Hepatocyte (in vitro differentiated cells): ENCODE measurements at places on chromosomes 1 and 21.

DNA sequence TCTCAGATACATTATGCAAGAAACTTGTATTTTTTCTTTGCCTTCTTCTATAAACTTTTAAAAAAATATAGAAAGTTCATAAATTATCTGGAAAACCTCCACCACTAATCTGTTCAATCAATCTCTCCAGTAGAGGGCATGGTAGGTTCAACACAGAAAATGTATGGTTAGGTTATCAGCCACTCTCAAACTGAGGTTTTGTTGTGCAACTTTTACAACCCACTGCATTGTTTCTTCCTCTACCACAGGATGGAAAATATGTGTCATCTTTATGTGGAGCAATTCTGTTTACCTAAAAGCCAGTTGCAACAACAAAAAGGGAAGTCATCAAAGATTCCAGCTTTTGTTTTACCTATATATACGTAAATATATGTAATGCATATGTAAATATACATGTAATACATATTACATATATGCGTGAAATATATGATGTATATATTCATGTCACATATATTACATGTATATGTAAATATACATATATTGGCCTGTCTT is 3.0 kb upstream of the RGS2 start:
- H3K36me3 ChIP-seq: peaks cover under 1% of the 10 kb centered on the region
- H3K4me1 ChIP-seq: peaks cover 3% of the 10 kb centered on the region
- H3K27me3 ChIP-seq: no peaks in the 10 kb centered on the region
- DNase-seq: peak; percentile 85
- no peak overlapping the region for H3K4me3 ChIP-seq

DNA sequence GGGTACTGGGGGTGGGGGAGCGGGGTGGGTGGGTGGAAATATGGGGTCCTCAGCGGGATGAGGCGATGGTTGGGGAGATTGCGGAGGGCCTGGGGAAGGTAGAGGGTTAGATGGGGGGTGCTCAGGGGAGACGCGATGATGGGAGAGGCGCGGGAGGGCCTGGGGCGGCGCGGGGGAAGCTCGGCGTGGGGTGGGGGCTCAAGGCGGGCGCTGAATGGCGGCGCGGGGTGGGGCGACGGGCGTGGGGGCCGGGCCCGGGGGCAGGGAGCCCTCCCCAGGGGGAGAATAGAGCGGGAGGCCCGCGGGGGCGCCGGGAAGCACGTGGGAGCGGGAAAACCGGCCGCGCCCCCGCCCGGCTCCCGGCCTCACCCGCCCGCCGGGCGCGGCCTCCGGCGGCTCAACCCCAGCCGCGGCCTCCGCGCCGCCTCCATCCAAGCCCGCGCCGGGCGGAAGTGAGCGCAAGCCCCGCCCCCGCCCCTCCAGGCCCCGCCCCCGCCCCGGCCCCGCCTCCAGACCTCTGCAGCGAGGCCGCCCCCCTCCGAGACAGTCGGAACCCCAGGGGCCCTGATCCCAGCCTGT is at the start of gene FAAP20:
TSS of gene FAAP20 (minus strand) at position 454 of the 579 bp plus-strand sequence. CDS start at position 431, 23 bp downstream.
- DNase-seq: peak; percentile 90
- H3K27me3 ChIP-seq: no peaks in the 10 kb centered on the region
- peak within 1 kb of the TSS; percentile 99 for H3K27ac ChIP-seq
- no peaks in the 10 kb centered on the region for H3K36me3 ChIP-seq
- peaks cover 58% of the 10 kb centered on the region for H3K4me1 ChIP-seq

DNA sequence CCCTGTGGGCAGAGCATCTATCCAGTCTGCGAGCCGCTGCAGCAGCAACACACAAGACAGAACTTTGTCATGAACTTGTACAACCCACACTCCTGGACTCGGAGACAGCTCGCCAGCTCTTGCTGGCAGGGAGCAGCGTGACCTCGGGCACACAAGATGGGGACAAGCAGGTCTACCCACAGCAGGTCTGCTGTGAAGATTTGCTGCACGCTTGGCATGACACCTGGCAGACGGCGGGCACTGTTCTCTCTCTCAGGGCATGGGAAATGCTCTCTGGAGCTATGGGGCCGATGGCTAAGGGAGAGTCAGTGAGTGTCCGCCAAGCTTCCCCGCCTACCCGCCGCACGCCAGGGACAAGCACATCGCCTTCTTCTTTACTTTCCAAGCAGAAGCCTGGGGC is 90.0 kb downstream of the STUM start:
- peaks cover 5% of the 10 kb centered on the region for H3K4me1 ChIP-seq
- H3K4me3 ChIP-seq: no peak overlapping the region
- no peaks in the 10 kb centered on the region for H3K36me3 ChIP-seq

- H3K4me3 ChIP-seq: no peak overlapping the region
- no peaks in the 10 kb centered on the region for H3K36me3 ChIP-seq
- peaks cover 7% of the 10 kb centered on the region for H3K27me3 ChIP-seq
- H3K27ac ChIP-seq: no peak overlapping the region
- no peaks in the 10 kb centered on the region for H3K4me1 ChIP-seq
- no peak for DNase-seq
Measured at GRCh38 chr1:110576441-110576840, 29.7 kb downstream of the KCNA2 start.

- DNase-seq: no peak
- H3K4me1 ChIP-seq: no peaks in the 10 kb centered on the region
- H3K27me3 ChIP-seq: no peaks in the 10 kb centered on the region
- no peak overlapping the region for H3K27ac ChIP-seq
- H3K36me3 ChIP-seq: no peaks in the 10 kb centered on the region
- H3K4me3 ChIP-seq: peak overlapping the region; percentile 83
Measured at GRCh38 chr1:197773856-197774255, 1.4 kb downstream of the DENND1B start.

DNA sequence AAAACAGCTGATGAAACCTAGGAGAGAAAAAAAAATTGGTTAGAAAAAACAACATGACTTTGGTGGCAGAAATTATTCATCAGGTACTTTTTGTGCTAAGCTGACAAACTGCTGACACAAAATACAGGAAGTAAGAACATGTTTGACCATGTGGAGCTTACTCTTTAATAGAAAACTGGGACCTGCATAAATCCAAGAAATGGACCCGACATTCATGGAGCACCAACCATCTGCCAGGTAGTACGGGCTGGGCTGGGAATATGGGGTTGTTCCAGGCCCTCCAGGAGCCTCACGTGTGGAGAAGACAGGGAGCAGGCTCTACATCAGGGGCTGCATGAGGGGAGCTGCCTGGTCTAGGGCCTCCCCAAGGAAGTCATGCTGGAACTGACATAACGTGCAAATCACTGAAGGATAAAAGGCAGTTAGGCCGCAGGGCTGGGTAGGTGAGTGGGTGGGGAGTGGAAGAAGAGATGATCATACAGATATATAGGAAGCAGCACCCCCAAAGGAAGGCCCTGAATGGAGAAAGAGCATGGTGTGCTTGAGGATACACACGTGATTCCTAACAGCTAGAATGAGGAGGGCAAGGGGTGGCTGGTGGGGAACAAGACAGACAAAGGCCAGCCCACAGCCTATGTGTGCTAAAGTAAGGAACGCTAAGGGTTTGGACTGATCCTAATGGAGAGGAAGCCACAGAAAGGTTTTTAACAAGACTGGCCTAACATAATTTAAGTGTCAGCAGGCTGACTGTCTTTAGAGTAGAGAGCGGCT is 26.1 kb downstream of the CD58 start:
- no peaks in the 10 kb centered on the region for H3K4me1 ChIP-seq
- H3K27me3 ChIP-seq: no peaks in the 10 kb centered on the region
- no peaks in the 10 kb centered on the region for H3K36me3 ChIP-seq
- DNase-seq: no peak

GRCh38 chr1:54335755-54336108 is 70.5 kb downstream of the SSBP3 start:
- no peaks in the 10 kb centered on the region for H3K27me3 ChIP-seq
- peak overlapping the region; percentile 96 for H3K27ac ChIP-seq
- no peaks in the 10 kb centered on the region for H3K36me3 ChIP-seq
- H3K4me1 ChIP-seq: peaks cover 66% of the 10 kb centered on the region
- peak; percentile 82 for DNase-seq

DNA sequence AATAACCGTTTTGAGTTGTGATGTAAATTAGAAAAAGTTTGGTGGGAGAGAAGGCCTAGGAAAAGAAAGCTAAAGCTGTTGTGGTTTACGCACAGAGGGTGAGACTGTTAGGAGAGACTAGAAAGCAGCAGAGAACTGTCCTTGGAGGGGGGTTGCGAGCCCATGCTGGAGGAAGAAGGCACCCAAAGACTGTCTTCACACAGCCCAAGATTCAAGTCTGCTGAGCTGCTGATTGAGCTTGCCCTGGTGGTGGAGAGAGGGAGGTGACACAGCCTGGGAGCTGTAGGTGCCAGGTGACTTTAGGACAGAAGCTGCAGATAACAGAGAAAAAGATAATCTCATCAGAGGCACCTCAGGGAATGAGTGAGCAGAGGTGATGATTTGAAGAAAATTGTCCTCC is 18.3 kb upstream of the TLR5 start:
- no peak for DNase-seq
- no peak overlapping the region for H3K27ac ChIP-seq
- no peaks in the 10 kb centered on the region for H3K27me3 ChIP-seq
- no peaks in the 10 kb centered on the region for H3K36me3 ChIP-seq
- no peaks in the 10 kb centered on the region for H3K4me1 ChIP-seq

DNA sequence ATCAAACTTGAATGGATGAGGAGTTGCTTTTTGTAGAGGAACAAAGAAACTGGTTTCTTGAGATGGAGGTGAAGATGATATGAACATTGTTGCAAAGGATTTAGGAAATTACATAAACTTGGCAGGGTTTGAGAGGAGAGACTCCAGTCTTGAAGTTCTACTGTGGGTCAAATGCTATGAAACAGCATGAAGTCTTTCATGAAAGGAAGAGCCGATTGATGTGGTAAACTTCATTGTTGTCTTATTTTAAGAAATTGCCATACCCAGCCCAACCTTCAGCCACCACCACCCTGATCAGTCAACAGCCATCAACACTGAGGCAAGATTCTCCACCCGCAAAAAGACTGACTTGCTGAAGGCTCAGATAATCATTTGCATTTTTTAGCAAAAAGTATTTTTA is 52.2 kb downstream of the SIPA1L2 start:
- H3K36me3 ChIP-seq: no peaks in the 10 kb centered on the region
- H3K27me3 ChIP-seq: no peaks in the 10 kb centered on the region
- peaks cover 4% of the 10 kb centered on the region for H3K4me1 ChIP-seq
- H3K4me3 ChIP-seq: no peak overlapping the region

- H3K4me1 ChIP-seq: peaks cover 38% of the 10 kb centered on the region
- peak; percentile 7 for DNase-seq
- H3K36me3 ChIP-seq: no peaks in the 10 kb centered on the region
Measured at GRCh38 chr1:55213885-55214211, 1.3 kb downstream of the USP24 start.

DNA sequence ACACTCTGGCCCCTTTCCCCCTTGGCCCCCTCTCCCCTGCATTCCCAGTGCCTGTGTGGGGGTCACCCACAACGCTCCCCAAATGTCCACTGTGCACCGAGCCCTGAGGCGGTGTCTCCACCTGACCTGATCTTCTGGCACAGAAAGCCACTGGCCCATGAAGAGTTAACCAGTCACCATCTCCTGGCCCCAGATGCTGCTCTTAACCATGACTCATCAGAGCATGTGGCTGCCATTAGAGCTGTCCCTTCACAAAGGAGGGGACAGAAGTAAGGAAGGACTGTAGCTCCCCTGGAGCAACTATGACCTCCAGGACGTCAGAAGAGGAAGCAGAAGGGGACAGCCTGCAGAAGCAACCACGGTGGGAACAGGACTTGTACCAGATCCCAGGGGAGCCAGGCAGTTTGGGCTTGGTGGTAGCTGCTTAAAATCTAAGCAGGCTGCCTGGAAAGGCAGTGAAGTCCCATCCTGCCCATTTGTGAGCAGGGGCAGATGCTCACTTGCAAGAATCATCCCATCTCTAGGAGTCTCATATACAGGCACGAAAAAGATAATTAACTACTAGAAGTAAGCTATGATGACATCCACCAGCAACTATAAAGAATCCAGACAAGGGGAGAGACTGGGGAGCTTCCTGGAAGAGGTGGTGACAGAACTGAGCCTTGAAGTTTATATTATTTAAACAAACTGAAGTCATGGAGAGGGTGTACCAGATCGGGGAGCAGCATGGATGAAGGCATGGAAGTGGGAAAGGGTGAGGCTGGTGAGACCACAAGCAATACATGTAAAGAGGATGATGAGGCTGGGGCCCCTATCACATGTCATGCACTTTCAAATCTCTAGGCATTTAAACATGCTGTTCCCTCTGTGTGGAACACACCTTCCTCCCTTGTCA is 1.1 kb upstream of the TTC39A start:
- peak overlapping the region; percentile 87 for H3K27ac ChIP-seq
- H3K4me1 ChIP-seq: peaks cover 8% of the 10 kb centered on the region
